ENCODE measurements at places on chromosomes 6 and 20.
A peak's percentile ranks its signal among the peaks of the same experiment; 100 is the strongest.

GRCh38 chr6:127907960-127908640 is 7.2 kb upstream of the THEMIS start:
- H3K27ac ChIP-seq = peak overlapping the region; percentile 79
- H3K27me3 ChIP-seq = no peaks in the 10 kb centered on the region
- peaks cover 18% of the 10 kb centered on the region for H3K36me3 ChIP-seq
- DNase-seq = peak; percentile 53
- peak overlapping the region; percentile 62 for H3K4me3 ChIP-seq
- peaks cover 10% of the 10 kb centered on the region for H3K4me1 ChIP-seq

GRCh38 chr6:157323966-157324300 is 614 bp upstream of the TMEM242 start:
- H3K36me3 ChIP-seq = peaks cover 4% of the 10 kb centered on the region
- H3K27me3 ChIP-seq = no peaks in the 10 kb centered on the region
- H3K4me1 ChIP-seq = peaks cover 17% of the 10 kb centered on the region

GRCh38 chr6:121847806-121848522 is 412.5 kb downstream of the GJA1 start:
- no peaks in the 10 kb centered on the region for H3K27me3 ChIP-seq
- H3K4me3 ChIP-seq = no peak overlapping the region
- DNase-seq = peak; percentile 1
- no peaks in the 10 kb centered on the region for H3K36me3 ChIP-seq
- H3K27ac ChIP-seq = no peak overlapping the region

- H3K4me3 ChIP-seq = no peak overlapping the region
- no peak overlapping the region for H3K27ac ChIP-seq
- no peaks in the 10 kb centered on the region for H3K4me1 ChIP-seq
- no peak for DNase-seq
These were observed 9.1 kb downstream of the SMPDL3A start for GRCh38 chr6:122798099-122798641.

DNA sequence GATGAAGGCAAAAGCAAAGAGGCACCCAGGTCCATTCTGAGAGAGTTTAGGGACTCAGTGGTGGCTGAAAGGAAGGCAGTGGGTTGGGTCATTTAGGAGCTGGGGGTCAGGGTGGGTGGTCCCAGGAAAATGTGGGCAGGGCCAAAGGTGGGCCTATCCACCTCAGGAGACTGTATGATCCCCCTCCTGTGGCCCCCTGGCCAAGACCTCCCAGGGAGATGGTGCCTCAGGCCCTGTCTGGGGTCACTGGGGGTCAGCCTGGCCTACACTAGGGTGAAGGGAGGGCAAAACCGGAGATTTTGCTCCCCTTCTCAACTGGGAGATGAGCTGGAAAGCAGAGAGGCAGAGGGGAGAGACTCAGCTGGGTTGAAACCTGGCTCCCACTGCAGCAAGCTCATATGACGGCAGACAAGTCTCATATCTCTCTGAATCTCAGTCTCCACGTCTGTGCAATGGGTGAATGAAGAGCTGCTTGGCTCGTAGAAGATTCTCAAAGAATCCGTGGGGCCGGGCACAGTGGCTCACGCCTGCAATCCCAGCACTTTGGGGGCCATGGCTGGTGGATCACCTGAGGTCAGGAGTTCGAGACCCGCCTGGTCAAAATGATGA is 11.5 kb upstream of the BAK1 start:
- no peaks in the 10 kb centered on the region for H3K27me3 ChIP-seq
- H3K4me3 ChIP-seq = no peak overlapping the region
- H3K36me3 ChIP-seq = no peaks in the 10 kb centered on the region
- no peak overlapping the region for H3K27ac ChIP-seq
- no peak for DNase-seq

GRCh38 chr6:138235205-138235604 is 16.9 kb upstream of the PBOV1 start:
- no peak overlapping the region for H3K4me3 ChIP-seq
- H3K4me1 ChIP-seq = no peaks in the 10 kb centered on the region
- no peaks in the 10 kb centered on the region for H3K36me3 ChIP-seq

DNA sequence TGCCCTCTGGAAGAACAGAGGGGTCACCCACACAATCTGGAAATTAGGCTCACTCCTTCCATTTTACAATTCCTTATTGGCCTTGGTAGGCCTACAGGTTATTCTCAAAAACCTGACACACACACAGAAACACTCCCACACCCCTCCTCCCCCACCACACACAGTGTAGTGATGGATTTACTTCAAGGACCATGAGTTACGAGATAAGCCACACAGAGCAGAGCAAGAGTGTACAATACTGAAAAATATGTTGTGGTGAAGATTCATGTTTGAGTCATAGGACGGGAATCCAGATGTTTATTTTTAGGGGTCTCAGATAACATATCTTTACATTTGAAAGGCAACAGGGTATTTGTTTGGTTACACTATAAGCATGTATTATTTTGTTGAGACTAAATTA is 291.9 kb downstream of the PLCB1 start:
- H3K36me3 ChIP-seq = no peaks in the 10 kb centered on the region
- DNase-seq = no peak
- H3K4me3 ChIP-seq = no peak overlapping the region
- H3K4me1 ChIP-seq = no peaks in the 10 kb centered on the region
- no peaks in the 10 kb centered on the region for H3K27me3 ChIP-seq

DNA sequence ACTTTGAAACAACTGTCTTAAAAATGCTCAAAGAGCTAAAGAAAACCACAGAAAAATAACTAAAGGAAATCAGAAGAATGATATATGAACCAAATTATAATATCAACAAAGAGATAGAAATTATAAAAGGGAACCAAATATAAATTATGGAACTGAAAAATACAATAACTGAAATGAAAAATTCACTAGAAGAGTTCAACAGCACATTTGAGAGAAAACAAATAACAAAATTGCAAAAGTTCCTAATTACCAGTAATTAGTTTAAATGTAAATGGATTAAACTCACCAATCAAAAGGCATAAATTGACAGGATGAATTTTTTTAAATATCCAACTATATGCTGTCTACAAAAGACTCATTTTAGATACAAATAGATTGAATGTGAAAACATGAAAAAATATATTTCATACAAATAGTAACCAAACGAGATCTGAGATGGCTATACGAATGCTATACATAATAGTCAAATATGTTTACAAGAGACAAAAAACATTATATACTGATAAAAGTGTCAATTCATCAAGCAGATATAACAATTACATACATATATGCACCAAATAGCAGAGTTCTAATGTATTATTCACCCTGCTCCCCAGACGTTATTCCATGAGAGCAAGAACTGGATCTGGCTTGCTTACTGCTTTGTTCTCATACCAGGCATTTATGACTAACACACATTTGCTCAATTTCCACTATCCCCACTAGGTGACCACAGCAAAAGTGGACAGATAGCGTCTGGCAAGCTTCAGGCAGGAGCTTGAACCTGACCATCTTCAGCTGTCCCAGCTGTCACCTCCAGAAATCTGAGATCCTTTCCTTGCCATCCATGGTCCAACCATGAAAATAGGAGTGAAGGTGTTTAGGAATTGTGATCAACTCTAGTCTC is 72.4 kb upstream of the SIRPA start:
- no peaks in the 10 kb centered on the region for H3K36me3 ChIP-seq
- peaks cover 2% of the 10 kb centered on the region for H3K4me1 ChIP-seq
- H3K4me3 ChIP-seq = no peak overlapping the region

DNA sequence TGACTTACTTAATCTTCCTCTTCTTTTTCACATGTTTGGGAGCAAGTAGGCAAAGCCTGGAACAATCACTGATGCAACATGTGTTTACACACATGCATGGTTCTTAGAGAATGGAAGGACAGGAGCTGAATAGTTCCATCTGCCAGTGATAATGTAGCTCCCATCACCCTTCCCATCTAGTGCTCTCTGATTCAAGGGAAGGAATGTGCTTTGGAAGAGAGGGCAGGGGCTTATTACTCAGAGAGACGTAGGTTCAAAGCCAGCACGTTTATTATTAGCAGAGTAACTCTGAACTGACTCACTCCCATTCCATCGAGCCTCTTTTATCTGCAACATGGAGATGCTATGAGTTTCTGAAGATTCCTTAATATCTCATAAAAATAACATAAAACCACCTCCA is 211.9 kb downstream of the GMPR start:
- no peaks in the 10 kb centered on the region for H3K4me1 ChIP-seq
- H3K4me3 ChIP-seq = no peak overlapping the region
- no peaks in the 10 kb centered on the region for H3K27me3 ChIP-seq
- H3K36me3 ChIP-seq = no peaks in the 10 kb centered on the region

- H3K27ac ChIP-seq = no peak overlapping the region
- no peaks in the 10 kb centered on the region for H3K4me1 ChIP-seq
- peaks cover 3% of the 10 kb centered on the region for H3K27me3 ChIP-seq
- no peaks in the 10 kb centered on the region for H3K36me3 ChIP-seq
- no peak overlapping the region for H3K4me3 ChIP-seq
These were observed 7.7 kb upstream of the ZNF334 start for GRCh38 chr20:46520976-46521579.

GRCh38 chr6:34248198-34248726 is 544 bp downstream of the SMIM29 start:
- peaks cover 51% of the 10 kb centered on the region for H3K4me1 ChIP-seq
- no peak for DNase-seq
- H3K36me3 ChIP-seq = peaks cover 16% of the 10 kb centered on the region
- no peaks in the 10 kb centered on the region for H3K27me3 ChIP-seq
- H3K27ac ChIP-seq = peak overlapping the region; percentile 86

DNA sequence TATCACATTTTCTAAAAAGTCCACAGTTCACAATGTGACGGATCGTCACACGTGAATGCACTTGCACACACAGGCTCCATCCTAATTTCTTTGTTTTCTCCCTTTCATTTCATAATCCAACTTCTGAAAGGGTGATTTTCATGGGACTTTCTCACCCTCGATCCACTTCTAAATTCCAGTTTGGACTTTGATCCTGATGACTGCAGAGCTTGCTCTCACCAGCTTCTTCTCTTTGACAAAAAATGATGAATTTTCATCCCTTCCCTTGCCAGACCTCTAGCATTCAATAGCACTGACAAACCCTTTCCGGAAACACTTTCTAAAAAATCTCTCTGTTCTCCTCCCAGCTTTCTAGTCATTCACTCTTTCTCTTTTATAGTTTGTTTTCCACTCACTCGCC is 341.2 kb downstream of the SYNE1 start:
- no peak overlapping the region for H3K27ac ChIP-seq
- peaks cover 8% of the 10 kb centered on the region for H3K4me1 ChIP-seq
- DNase-seq = no peak
- no peaks in the 10 kb centered on the region for H3K27me3 ChIP-seq

- H3K36me3 ChIP-seq = no peaks in the 10 kb centered on the region
- no peak for DNase-seq
- H3K27ac ChIP-seq = no peak overlapping the region
- peaks cover 5% of the 10 kb centered on the region for H3K4me1 ChIP-seq
- H3K4me3 ChIP-seq = no peak overlapping the region
These were observed 462.9 kb downstream of the PREX1 start for GRCh38 chr20:48364688-48365421.

GRCh38 chr6:50128420-50129005 is 78.8 kb upstream of the DEFB112 start:
- H3K27ac ChIP-seq = no peak overlapping the region
- no peaks in the 10 kb centered on the region for H3K27me3 ChIP-seq
- H3K4me1 ChIP-seq = no peaks in the 10 kb centered on the region
- H3K4me3 ChIP-seq = no peak overlapping the region
- H3K36me3 ChIP-seq = no peaks in the 10 kb centered on the region

GRCh38 chr20:29497261-29497671 is 1760.2 kb upstream of the DEFB115 start:
- H3K36me3 ChIP-seq = no peaks in the 10 kb centered on the region
- no peaks in the 10 kb centered on the region for H3K4me1 ChIP-seq
- H3K27ac ChIP-seq = no peak overlapping the region
- no peak for DNase-seq

DNA sequence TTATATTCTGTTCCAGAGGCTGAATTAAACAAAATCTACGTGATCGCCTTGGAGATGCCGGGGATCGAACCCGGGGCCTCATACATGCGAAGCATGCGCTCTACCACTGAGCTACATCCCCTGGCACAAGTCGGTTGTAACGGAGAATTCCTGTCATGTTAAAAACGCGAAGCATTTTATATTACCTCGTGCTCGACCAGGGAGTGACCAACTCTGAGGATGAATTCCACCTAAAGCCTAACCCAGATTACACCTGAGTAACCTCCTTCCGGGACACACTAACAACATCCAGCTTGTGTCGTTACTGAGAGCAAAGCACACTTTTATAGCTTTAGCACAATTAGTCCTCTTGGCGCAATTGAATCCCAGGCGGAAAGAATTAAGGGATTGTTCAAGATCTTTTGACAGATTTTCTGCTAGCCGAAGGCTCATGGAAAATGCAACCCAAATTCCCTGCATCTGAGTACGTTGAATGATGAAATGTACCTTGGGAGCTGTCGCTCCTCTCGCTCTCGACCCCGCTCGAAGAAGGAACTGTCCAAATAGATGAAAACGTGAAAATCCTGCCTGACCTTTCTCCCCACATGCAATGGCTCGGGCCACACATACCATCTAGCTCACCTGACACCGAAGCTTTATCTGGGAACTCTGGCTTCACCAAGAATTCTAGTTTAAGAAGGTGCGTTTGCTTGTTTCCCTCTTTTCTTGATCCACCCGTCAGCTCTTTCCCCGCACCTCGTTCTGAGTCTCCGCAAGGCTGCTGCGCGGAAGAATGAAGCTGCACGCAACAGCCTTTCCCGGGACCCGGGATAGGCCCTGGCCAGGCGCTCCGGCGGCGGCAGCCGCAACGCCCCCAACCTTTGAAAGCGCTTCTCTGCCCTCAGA is 148.3 kb downstream of the GPX5 start:
- no peak overlapping the region for H3K4me3 ChIP-seq
- no peaks in the 10 kb centered on the region for H3K36me3 ChIP-seq
- no peak for DNase-seq
- H3K27ac ChIP-seq = no peak overlapping the region
- peaks cover 10% of the 10 kb centered on the region for H3K4me1 ChIP-seq

- no peak for DNase-seq
- H3K27ac ChIP-seq = no peak overlapping the region
- peak overlapping the region; percentile 10 for H3K4me3 ChIP-seq
- no peaks in the 10 kb centered on the region for H3K27me3 ChIP-seq
- no peaks in the 10 kb centered on the region for H3K36me3 ChIP-seq
These were observed 210.8 kb downstream of the ARHGAP18 start for GRCh38 chr6:129498950-129499842.

- H3K36me3 ChIP-seq = no peaks in the 10 kb centered on the region
- H3K27me3 ChIP-seq = no peaks in the 10 kb centered on the region
- DNase-seq = no peak
- no peak overlapping the region for H3K4me3 ChIP-seq
- peaks cover 71% of the 10 kb centered on the region for H3K4me1 ChIP-seq
- peak overlapping the region; percentile 99 for H3K27ac ChIP-seq
These were observed 91.5 kb downstream of the HIVEP2 start for GRCh38 chr6:142853244-142854180.

DNA sequence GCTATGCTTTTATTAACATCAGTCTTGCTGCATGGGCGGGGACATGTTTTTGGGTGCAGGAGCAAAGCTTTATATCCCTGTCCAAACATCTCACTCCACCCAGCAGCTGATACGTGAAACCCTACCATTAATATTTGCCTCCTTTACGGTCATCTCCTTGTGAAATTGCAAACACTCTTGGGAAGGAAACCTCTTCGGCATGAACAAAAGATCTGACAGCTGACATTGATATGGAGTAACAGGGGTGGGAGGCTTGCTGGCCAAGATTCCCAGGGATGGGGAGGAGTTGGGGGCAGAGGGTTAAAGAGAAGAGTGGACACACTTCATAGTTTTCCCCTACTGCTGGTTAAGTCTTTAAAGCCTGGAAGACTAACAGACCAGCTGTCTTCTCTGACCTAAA is 22.2 kb upstream of the VEGFA start:
- no peak for DNase-seq
- no peak overlapping the region for H3K4me3 ChIP-seq
- no peaks in the 10 kb centered on the region for H3K36me3 ChIP-seq

Measured in CD4-positive, alpha-beta T cell (primary cell).